ENCODE measurements at places on chromosomes 11 and 22. TPM values are rescaled to one million over a fixed set of nuclear protein-coding genes. Genes with fewer than 3 reads are reported as not detected.

DNA sequence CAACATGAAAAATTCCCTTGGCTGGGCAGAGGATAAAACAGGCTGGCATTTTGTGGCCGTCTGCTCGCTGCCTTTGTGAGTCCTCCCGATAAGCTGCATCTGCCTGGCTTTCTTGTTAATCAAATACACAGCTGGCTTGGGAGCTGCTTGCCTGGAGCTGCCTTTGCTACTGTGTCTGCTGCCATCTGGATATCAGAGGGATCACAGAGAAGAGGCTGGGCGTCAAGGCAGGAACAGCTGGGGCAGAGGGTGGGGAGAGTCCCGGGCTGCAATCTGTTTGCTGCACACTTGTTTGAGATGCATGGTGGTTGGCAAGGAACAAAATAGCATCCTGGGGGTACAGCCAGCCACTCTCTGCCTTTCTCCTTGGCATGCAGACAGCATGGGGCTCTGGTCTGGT lies 36.0 kb downstream of the COMMD9 start:
- no peaks in the 10 kb centered on the region for H3K27me3 ChIP-seq
- H3K36me3 ChIP-seq = no peaks in the 10 kb centered on the region
- H3K4me3 ChIP-seq = no peak overlapping the region
- no peak overlapping the region for H3K27ac ChIP-seq
- no peak for DNase-seq

- no peaks in the 10 kb centered on the region for H3K4me1 ChIP-seq
- H3K27ac ChIP-seq = no peak overlapping the region
- H3K36me3 ChIP-seq = no peaks in the 10 kb centered on the region
- DNase-seq = no peak
- H3K27me3 ChIP-seq = no peaks in the 10 kb centered on the region
Observed at GRCh38 chr11:106461839-106462545, 384.5 kb downstream of the AASDHPPT start.

- H3K27ac ChIP-seq = no peak overlapping the region
- DNase-seq = no peak
- no peaks in the 10 kb centered on the region for H3K36me3 ChIP-seq
- no peaks in the 10 kb centered on the region for H3K27me3 ChIP-seq
Observed at GRCh38 chr11:73532310-73532709, 65.6 kb downstream of the FAM168A start.

- H3K36me3 ChIP-seq = no peaks in the 10 kb centered on the region
- H3K4me3 ChIP-seq = no peak overlapping the region
- DNase-seq = no peak
- no peaks in the 10 kb centered on the region for H3K27me3 ChIP-seq
Observed at GRCh38 chr11:76232026-76232665, 25.8 kb upstream of the WNT11 start.

GRCh38 chr22:50074551-50075530 lies 10.4 kb downstream of the MLC1 start:
- H3K4me3 ChIP-seq = no peak overlapping the region
- H3K27ac ChIP-seq = no peak overlapping the region
- no peaks in the 10 kb centered on the region for H3K27me3 ChIP-seq
- H3K36me3 ChIP-seq = no peaks in the 10 kb centered on the region

GRCh38 chr22:27879923-27880322 lies 39.1 kb downstream of the PITPNB start:
- H3K4me3 ChIP-seq = no peak overlapping the region
- H3K27me3 ChIP-seq = no peaks in the 10 kb centered on the region
- H3K36me3 ChIP-seq = no peaks in the 10 kb centered on the region
- peaks cover 7% of the 10 kb centered on the region for H3K4me1 ChIP-seq
- no peak for DNase-seq

- no peak overlapping the region for H3K4me3 ChIP-seq
- H3K36me3 ChIP-seq = no peaks in the 10 kb centered on the region
- no peak overlapping the region for H3K27ac ChIP-seq
- H3K4me1 ChIP-seq = no peaks in the 10 kb centered on the region
- DNase-seq = no peak
Observed at GRCh38 chr11:92198268-92198667, 26.4 kb upstream of the FAT3 start.

GRCh38 chr11:131692151-131692550 lies 321.7 kb downstream of the NTM start:
- H3K36me3 ChIP-seq = no peaks in the 10 kb centered on the region
- H3K4me3 ChIP-seq = no peak overlapping the region
- no peaks in the 10 kb centered on the region for H3K27me3 ChIP-seq
- no peak overlapping the region for H3K27ac ChIP-seq
- DNase-seq = no peak

Gene OR8D1
- total RNA-seq = not detected

DNA sequence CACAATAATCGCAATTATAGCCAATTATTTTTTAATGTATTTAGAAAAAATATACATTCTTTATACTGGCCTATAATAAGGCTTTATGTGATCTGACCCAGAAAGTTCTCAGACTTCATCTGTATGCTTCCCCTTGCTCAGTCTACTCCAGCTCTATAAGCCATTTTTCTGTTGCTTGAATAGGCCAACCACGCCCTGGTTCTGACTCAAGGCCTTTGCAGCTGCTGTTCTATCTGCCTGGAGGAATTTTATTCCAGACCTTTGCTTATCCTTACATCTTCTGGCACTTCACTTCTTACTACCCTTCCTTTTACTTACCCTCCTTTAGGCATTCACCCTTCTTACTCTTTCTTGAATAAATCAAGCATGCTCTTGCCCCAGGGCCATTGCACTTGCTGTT lies 54.9 kb upstream of the PDE3B start:
- no peak overlapping the region for H3K27ac ChIP-seq
- no peak for DNase-seq
- no peak overlapping the region for H3K4me3 ChIP-seq
- no peaks in the 10 kb centered on the region for H3K4me1 ChIP-seq
- no peaks in the 10 kb centered on the region for H3K36me3 ChIP-seq
- no peaks in the 10 kb centered on the region for H3K27me3 ChIP-seq

DNA sequence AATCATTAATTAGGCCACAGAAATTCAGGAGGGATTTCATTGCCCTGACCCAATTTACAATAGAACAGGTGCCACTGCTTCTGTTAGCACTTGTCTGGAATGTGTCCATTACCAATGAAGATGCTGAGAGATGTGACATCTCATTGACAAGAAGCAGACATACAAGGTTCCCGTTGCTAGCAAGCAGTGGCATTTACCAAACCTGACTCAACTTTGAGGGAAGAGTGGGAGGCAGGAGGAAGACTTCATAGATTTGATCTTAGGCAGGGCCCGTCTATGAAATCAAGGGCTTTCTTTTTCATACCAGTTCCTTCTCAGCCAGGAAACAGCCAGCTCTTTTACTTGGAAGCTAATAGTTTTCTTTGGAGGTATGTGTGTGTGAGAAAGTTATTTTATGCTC lies 280.2 kb downstream of the NELL1 start:
- no peak overlapping the region for H3K4me3 ChIP-seq
- H3K36me3 ChIP-seq = no peaks in the 10 kb centered on the region
- H3K27ac ChIP-seq = no peak overlapping the region
- no peaks in the 10 kb centered on the region for H3K27me3 ChIP-seq

DNA sequence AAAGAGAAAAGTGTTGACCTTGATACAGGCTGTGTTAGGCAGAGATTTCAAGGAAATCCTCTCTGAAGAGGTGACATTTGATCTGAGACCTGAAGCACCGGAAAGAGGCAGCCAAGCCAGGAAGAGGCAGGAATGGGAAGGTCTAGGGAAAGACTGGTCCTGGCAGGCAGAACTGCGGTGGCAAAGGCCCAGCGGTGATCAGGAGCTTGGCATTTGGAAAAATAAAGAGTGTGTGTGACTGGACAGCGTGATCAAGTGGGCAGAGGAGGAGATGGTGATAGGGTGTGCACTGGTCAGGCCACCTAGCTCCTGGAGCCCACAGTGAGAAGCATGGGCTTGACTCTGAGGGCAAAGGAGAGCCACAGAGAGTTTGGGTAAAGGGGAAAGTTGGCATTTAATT lies 27.2 kb upstream of the GAB4 start:
- H3K36me3 ChIP-seq = no peaks in the 10 kb centered on the region
- no peak overlapping the region for H3K4me3 ChIP-seq
- no peak for DNase-seq
- H3K4me1 ChIP-seq = no peaks in the 10 kb centered on the region
- H3K27ac ChIP-seq = no peak overlapping the region
- no peaks in the 10 kb centered on the region for H3K27me3 ChIP-seq

GRCh38 chr22:24008022-24008283 lies 2.7 kb upstream of the GSTT4 start:
- no peaks in the 10 kb centered on the region for H3K27me3 ChIP-seq
- no peak overlapping the region for H3K27ac ChIP-seq
- peaks cover 2% of the 10 kb centered on the region for H3K4me1 ChIP-seq
- no peak for DNase-seq

GRCh38 chr11:44559207-44559939 lies 6.1 kb upstream of the CD82 start:
- peak; percentile 44 for DNase-seq
- 0 out of 2 replicates have a peak, but pooled peaks cover 2% of the 10 kb centered on the region for H3K27me3 ChIP-seq
- no peak overlapping the region for H3K27ac ChIP-seq
- peaks cover 19% of the 10 kb centered on the region for H3K4me1 ChIP-seq
- H3K36me3 ChIP-seq = no peaks in the 10 kb centered on the region

DNA sequence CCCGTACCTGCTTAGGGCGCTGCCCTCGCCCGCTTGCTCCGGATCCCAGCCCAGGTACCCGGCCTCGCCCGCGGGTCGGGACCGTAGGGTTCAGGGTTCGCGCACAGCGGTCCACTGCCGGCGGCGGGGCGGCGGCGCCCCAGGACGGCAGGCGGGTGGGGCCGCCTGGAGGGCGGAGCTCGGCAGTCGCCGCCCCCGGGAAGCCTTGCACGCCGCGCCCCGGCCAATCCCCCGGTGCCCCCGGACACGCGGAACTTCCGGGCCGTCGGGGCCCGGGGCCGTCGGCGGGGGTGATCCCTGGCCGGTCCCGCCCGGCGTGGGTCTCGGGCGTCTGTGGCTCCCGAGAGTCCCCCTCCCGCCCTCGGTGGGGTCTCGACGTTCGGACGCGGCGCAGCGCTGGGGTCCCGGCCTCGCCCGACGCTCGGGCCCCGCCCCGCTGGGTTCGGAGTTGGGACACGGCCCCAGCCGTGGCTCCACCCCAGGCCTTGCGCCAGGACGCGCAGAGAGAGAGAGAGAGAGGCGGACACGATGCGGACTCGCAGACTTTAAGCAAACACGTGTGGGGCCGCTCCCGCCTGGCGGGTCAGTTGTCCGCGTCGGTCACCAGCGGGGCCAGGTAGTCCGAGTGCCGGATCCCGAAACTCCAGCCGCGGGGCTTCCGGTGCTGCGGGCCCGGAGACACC lies at the start of gene TYMP:
TSS of gene TYMP (minus strand) at position 116 of the 683 bp plus-strand sequence. CDS start 303 bp downstream, outside the sequence.
- peak within 1 kb of the TSS; percentile 51 for H3K4me3 ChIP-seq
- peaks cover 69% of the 10 kb centered on the region for H3K27me3 ChIP-seq
- no peak within 1 kb of the TSS for H3K27ac ChIP-seq
- DNase-seq = peak; percentile 75

DNA sequence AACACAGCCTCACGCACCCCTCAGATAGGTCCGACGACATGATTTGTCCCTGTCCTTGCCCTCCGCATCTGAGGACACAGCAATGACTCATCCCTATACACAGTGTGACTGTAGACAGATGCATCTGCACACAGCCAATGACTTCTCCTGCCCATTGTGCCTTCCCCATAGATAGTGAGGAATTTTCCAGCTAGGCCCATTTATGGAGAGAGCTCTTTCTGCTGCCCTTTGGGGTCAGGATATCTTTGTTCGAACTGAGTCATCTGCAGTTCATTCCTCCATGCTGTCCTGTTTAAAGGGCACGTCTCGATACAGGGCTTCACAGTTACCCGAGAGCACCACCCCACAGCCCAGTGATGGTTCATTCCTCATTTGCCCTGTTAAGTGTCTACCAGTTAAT lies 96.7 kb downstream of the LARGE1 start:
- H3K4me3 ChIP-seq = no peak overlapping the region
- no peaks in the 10 kb centered on the region for H3K36me3 ChIP-seq
- H3K27ac ChIP-seq = no peak overlapping the region
- H3K27me3 ChIP-seq = no peaks in the 10 kb centered on the region
- DNase-seq = no peak

Gene CASP1
- total RNA-seq = not detected

GRCh38 chr11:114073828-114074381 lies 14.4 kb downstream of the ZBTB16 start:
- H3K27ac ChIP-seq = no peak overlapping the region
- DNase-seq = no peak
- H3K27me3 ChIP-seq = peaks cover 16% of the 10 kb centered on the region

- no peaks in the 10 kb centered on the region for H3K36me3 ChIP-seq
- peaks cover 3% of the 10 kb centered on the region for H3K4me1 ChIP-seq
- no peak for DNase-seq
- H3K27me3 ChIP-seq = no peaks in the 10 kb centered on the region
- H3K27ac ChIP-seq = no peak overlapping the region
Observed at GRCh38 chr11:21295508-21295907, 626.1 kb downstream of the NELL1 start.

DNA sequence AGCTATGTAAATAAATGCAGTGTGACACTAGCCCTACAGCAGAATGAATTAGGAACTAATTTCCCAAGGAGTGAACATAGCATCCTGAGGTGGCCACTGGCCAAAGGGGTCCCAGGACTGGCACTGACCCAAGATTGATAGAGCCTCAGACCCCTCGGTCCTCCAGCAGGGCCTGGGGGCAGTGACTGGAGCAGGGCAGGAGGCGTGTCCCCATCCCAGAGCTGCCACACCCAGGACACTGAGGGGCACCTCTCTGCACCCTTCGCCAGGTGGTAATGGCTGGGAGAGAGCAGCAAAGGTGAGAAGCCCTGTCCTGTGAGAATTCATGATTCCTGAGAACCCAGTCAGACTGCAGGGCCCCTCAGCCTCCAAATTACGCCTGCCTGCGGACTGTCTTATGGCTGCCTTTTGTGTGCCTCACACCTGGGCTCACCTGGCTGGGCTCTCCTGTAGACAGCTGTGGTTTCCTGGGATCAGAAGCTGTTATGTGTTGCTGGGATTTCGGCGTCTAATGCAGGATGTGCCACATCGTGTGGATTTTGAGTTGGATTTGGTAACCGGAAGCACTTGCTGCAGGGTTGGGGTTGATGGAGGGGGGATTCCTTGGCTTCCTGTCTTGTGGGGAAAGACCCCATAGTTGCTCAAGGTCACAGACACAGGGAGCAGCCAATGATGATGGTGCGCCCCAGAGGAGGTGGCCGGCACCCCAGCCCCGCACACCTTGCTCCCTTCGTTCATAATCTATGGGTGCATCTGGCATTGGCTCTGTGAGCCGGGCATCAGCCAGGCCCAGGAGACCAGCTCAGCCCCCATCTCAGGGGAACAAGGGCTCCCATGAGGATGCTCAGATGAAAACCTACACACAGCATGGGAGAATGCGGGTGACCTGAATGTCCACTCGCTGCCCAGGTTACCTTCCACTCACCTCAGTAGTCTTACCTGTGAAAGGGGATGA lies 582.9 kb downstream of the BRD1 start:
- H3K27ac ChIP-seq = no peak overlapping the region
- H3K36me3 ChIP-seq = no peaks in the 10 kb centered on the region
- H3K27me3 ChIP-seq = no peaks in the 10 kb centered on the region
- H3K4me3 ChIP-seq = no peak overlapping the region

Gene KDM4D
- total RNA-seq = 1.5 TPM

DNA sequence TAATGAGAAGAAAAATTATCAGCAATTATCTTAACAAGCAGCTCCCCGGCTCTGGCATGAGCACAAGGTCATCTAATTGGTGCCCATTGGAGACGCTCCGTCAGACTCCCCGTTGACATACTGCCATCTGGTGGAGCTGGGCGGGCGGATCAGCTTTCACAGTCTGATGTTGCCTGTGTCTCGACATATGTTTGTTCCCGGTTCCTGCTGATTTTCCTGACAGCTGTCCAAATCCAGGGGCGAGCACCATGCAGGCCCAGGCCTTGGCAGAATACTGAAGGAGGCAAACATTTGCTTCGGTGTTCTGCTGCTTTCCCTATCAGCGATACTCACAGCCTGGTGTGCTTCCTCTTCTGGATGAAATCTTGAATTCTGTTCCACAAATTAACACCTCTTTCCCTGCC lies 43.8 kb upstream of the BARX2 start:
- no peak overlapping the region for H3K27ac ChIP-seq
- peaks cover 1% of the 10 kb centered on the region for H3K4me1 ChIP-seq
- no peak overlapping the region for H3K4me3 ChIP-seq
- peak; percentile 89 for DNase-seq
- no peaks in the 10 kb centered on the region for H3K27me3 ChIP-seq
